COR-L47 (cell line): ENCODE measurements at places on chromosomes 5 and 9.

DNA sequence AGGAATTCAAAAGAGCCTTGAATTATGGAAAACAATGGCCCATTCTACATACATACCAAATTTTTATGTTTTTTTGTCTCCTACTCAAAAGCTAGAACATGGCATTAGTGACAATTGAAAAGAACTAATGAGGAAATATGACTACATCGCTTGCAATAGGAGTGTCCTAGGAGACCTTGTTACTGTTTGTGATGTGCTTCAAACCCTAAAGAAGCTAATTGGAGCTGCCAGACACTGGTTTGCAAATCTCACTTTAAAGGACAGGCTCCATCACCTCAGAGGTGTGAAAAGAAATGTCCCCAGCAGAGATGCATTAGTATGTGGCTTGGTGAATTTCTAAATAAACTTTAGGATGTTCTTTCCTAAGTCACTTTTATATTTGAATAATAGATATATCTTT, 354.2 kb upstream of the EFNA5 start:
- DNase-seq, result no peak

DNA sequence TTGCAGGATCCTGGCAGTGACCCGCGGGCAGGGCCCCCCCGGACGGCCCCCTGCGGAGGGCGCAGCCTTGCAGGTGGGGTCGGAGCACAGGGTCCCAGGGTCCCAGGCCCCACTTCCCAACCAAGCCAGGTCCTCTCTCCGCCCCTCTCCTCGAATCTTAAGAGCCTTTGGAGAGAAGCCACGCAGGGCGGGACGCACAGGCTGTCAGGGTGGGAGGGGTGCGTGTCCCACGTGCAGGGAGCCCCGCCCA, 18.4 kb upstream of the EGFL7 start:
- DNase-seq, result peak; percentile 59

- no peak for DNase-seq
These were observed 2.4 kb downstream of the BICD2 start for GRCh38 chr9:92762196-92762595.

DNA sequence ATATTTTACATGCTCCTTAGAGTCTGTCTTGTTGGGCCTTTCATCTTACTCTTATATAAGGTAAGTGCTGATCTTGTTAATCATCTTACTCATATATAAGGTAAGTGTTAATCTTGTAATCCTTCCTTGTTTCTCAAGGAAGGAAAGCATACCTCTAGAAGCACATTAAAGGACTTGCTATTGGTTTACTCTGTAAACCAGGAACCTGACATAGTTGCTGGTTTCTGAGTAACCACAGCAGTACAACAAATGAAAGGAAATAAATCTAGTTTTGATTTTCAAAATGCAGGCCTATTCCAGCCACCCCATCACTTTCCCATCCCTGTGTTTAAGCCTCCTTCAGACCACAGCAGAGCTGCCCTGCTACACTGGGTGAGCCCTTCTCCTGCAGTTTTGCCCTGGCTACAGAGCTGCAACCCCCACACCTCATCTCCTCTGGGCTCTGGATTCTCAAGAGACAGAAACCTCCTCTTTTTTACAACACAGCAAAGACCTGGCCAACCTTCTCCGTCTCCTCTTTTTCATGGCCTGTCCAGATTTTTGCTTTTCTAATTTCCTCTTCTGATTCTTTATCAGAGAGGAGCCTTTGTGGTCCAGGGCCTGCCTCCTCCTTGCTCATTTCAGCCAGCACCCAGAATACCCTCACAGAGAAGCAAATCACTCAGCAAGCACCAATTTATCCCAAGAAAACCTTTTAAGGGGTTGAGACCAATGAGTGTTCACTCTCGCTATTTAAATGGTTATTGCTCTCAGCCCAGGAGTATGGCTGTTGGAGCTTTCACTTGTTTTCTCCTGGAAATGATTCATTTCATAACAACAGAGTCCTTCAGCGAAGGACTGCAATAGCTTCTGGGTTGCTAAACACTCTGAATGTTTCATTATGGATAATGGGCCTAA, 103.2 kb downstream of the FSTL4 start:
- DNase-seq, result no peak

GRCh38 chr9:83707518-83707767, 315 bp downstream of the UBQLN1 start:
- DNase-seq, result no peak

GRCh38 chr9:122229485-122229837, 704 bp upstream of the LHX6 start:
- DNase-seq, result no peak

DNA sequence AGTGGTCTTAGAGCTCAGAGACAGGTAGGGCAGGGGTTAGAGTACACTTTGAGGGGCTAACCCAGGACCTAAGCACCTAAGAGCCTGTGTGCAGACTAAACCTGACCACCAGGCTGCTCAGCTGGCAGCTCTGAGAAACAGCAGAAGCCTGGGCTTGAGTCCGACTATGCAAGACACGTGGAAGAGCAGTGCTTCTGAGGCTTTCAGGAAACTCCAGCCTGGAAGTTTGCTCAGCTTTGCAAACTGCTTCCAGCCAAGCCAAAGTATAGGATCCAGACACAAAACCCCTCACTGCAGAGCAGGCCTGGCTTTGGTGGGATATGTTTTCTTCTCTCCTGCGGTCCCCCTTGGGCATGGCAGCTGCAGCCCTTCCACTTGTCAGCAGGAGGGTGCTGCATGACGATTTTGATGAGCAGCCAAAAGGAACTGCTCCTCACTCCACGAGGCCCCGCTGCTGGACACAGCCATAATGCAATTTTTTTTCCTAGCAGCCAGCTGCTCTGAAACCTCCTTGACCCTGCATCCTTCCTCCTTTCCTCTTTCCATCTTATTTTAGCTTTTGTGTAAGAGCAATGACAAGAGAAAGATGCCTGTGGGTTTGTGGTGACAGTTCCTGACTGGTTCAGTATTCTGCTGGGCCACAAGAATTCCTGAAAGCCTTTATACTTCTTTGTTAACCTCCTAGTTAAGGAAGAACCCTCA, 123.1 kb downstream of the LIFR start:
- DNase-seq, result no peak

- DNase-seq, result no peak
These were observed 7.5 kb downstream of the OR1K1 start for GRCh38 chr9:122807271-122807900.

- no peak for DNase-seq
These were observed 107.6 kb downstream of the SYK start for GRCh38 chr9:90909225-90909624.

DNA sequence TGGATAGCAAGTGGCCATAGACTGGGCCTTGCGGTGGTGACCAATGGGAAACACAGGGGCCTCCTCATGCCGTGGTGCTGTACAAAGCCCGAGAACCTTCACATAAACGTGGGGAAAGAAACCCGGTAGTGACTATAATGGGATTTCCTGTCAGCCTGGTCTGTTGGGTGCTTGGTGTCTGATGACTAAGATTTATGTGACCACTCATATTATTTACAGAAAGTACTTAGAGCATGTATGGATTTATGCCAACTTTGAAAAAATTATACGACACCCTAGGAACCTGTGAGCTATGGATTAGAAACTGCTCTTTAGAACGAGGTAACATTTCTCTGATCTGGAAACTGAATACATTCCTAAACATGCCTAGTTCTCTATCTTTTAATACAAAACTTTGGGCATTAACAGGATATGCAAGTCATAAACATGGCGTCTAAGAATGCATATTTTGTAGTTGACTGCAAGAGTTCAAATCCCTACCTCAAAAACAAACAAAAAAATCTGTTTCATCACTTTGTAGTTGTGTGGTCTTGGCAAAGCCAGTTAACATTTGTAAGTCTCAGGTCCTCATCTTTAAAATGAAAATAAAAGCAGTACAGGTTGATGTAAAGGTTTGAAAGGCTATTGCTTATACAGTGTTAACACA, 85.4 kb downstream of the TMEM167A start:
- DNase-seq, result no peak

GRCh38 chr5:24439465-24439864, 205.3 kb downstream of the CDH10 start:
- no peak for DNase-seq

DNA sequence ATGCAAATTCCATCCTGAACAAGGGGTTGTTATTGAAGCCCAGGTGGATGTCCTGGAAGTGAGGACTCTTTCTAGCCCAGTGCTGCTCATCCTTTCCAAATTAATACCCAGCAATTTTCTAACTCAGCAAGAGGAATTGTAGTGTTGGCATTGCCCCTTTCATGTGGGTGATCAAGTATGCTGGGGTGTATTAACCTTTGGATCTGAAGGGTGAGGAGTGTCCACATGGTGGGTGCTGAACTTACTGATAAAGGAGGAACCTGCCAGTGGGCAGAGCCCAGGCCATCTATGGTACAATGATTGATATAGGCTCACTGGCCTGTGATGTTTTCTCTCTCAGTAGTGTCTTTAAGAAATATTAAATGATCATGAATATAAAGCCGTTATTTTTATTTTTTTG, 210.1 kb downstream of the NTRK2 start:
- DNase-seq, result no peak

GRCh38 chr5:6725421-6725820, 12.2 kb downstream of the TENT4A start:
- DNase-seq, result no peak

- DNase-seq, result no peak
These were observed 481.0 kb upstream of the RGMB start for GRCh38 chr5:98292496-98292895.

GRCh38 chr9:81053298-81054025, 635.9 kb downstream of the TLE1 start:
- no peak for DNase-seq
